ENCODE measurements at places on chromosomes 16 and 17.

DNA sequence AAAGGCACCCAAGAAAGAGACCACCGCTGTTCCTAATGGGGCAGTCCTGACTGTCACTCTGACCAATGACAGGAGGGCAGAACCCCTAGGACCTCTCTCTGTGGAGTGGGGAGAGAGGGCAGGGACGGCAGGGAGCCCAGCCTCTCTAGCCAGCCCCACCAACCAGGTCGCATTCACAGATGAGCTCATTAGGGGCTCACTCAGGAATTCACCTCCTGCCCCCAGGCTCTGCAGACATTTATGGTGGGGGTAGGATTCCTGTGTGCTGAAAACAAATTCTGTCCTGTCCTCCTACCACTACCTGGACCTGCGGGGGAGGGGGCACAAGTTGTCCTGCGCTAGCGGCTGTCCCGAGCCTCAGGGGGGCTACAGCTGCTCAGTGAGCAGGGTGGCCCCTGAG is 27.7 kb upstream of the GPRC5C start:
- DNase-seq: no peak

DNA sequence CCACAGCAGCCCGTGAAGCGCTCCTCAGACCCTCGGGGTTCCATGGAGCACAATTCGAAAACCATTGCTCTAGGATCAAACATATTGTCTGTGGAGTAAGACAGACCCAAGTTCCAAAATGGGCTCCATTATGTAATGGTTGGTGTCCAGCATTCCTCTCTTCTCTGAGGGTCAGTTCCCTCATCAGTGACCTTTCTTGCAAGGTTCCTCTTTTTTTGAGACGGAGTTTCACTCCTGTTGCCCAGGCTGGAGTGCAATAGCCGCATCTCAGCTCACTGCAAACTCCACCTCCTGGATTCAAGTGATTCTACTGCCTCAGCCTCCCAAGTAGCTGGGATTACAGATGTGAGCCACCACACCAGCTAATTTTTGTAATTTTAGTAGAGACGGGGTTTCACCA is 28.4 kb downstream of the PLXDC1 start:
- no peak for DNase-seq

- peak; percentile 53 for DNase-seq
These were observed 8.8 kb upstream of the CEP112 start for GRCh38 chr17:66200685-66201092.

GRCh38 chr17:76683921-76684745 is 26.6 kb downstream of the MXRA7 start:
- no peak for DNase-seq

DNA sequence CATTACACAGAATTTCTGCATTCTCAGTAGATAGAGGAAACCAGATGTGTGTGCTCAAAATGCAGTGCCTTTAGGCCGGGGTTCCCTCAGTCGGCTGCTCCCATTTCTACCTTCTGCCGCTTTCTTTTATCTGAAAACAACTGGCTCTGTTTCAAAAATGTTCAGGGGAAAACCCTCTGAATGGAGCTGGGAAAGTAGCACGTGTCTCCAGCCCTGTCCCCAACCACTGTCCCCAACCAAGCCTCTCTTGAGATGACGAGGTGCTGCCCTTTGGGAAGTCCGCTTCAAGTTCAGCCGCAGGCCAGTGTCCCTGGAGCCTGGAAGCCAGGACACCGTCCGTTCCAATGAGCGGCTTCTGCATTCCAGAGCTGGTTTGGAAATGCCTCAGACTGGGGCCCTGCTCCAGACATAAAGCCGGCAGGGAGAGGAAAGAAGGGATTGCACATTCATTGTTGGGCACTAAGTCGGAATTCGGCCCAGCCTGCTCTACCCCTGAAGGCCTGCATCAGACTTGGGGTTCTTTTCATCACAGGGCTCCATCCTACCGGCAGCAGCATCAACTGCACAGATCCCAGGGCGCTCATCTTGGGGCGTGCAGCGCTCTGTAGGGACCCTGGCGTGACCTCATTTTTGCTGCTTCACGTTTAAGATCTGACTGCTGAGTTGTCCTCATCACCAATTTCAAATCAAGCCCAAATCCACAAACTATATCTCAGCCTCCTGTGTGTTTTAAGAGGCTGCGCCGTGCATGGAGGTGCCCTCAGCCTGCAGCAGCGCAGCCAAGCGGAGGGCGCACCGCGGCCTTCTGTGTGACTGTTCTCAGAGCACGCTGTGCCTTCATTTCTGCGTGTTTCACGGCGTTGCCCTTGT is 111.3 kb downstream of the BANP start:
- DNase-seq: no peak

GRCh38 chr17:57584050-57584551 is 161.0 kb downstream of the CCDC182 start:
- no peak for DNase-seq

DNA sequence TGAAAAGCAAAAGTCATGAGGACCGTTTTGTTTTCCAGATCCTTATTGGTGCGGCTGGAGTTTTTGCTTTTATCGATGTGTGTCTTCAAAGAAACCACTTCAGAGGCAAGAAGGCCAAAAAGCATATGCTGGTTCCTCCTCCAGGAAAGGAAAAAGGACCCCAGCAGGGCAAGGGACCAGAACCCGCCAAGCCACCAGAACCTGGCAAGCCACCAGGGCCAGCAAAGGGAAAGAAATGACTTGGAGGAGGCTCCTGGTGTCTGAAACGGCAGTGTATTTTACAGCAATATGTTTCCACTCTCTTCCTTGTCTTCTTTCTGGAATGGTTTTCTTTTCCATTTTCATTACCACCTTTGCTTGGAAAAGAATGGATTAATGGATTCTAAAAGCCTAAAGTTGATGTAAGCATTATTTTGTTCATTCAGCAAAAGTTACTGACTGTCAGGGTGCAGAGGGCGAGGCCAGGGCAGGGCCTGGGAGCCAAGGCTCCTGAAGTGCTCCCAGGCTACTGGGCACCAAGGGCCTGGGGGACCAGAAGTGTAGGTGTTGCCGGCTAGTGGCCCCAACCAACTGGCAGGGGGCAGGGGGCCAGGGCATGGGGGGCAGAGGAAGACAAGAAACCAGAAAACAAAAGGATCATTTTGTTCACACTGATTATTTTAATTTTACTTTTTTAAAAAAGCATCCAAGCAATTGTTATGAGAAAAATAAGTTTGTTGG is 8.8 kb downstream of the CMTM2 start:
- DNase-seq: no peak

DNA sequence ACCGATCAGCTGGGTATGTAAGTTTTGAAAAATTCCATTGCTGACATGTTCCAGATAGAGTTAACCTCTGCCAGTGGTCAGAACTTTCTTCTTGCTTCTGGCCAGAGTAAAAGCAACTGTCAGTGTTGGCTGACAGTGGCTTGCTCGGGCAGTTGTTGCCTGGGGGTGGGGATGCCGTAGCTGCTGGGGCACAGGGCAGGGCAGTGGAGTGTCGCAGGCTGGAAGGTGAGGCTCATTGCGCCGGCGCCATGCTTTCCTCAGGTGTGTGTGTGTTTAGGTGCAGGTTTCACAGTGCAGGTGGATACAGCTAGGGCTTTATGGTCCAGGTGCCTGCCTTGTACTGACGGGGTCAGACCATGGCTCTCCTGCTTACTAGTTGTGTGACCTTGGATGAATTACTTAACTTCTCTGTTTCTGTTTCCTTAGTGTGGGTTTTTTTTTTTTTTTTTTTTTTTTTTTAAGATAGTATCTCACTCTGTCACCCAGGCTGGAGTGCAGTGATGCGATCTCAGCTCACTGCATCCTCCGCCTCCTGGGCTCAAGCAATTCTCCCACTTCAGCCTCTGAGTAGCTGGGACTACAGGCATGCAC is 156.4 kb downstream of the SNX29 start:
- DNase-seq: no peak

DNA sequence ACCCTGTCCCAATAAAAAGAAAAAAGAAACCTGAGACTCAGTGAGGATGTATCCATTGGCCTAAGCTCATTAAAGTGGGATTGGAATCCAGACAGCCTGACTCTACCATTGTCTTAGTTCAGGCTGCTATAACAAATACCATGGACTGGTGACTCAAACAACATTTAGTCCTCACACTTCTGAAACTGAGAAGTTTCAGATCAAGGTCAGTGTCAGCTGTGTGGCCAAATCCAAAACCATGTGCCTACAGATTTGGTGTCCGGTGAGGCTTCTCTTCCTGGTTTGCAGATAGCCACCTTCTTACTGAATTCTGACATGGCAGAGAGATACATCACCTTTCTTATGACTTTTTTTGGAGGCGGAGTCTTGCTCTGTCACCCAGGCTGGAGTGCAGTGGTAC is 53.3 kb upstream of the KDM8 start:
- no peak for DNase-seq

- no peak for DNase-seq
These were observed 4.0 kb downstream of the LYRM1 start for GRCh38 chr16:20904507-20905081.

- DNase-seq: no peak
These were observed 31.8 kb downstream of the USP7 start for GRCh38 chr16:8931859-8932258.

DNA sequence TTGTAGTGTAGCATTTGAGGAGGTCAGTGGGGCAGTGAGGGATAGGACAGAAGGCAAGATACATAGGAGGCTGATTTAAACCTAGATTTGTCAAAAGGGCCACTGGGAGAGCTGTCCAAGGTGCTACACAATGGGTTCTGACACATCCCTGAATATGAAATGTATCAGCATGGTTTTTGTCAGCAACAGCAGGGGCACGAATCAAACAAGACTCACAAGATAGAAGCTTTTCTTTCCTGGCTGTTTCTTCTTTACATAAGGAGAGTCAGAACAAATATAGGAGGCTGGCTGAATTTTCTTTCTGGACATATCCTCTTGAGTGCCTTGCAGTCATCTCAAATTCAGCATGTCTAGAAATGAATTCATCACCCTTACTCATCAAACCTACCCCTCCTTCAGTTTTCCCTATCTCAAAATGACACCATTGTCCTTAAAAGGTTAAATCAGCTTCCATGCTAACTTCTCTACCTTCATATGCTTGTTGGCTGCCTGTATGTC is 130.5 kb downstream of the NPIPB5 start:
- DNase-seq: no peak

DNA sequence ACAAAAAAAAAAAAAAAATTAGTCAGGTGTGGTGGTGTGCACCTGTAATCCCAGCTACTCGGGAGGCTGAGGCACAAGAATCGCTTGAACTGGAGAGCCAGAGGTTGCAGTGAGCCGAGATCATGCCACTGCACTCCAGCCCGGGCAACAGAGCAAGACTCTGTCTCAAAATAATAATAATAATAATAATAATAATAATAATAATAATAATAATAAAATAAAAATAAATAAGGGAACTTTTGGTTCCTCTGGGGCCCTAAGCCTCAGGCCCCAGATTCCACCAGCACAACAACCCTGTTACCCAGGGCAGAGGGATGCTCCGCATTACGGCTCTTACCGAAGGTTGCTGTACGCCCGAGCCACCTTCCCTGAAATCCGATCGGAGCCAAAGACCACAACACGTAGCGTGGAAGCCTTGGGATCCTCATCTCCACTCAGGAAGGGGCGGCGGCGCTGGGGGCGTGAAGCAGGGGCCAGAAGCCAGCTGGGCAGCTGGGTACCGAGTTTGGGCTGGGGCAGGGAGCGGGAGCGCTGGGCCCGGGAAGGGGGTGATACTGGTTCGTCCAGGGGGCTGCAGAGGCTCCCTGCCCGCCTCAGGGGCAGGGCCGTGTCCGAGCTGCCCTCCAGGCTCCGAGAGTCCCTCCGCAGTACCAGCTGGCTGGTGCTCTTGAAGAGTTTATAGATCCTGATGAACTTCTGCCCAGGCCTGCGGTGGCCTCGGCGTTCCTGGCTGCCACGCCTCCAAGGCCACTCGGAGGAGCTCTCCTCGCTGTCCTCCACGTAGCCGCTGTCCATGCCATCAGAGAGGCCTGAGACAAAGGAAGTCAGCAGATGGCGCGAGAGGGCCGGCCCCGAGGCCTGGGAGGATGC is 20.6 kb upstream of the PIK3R6 start:
- no peak for DNase-seq

DNA sequence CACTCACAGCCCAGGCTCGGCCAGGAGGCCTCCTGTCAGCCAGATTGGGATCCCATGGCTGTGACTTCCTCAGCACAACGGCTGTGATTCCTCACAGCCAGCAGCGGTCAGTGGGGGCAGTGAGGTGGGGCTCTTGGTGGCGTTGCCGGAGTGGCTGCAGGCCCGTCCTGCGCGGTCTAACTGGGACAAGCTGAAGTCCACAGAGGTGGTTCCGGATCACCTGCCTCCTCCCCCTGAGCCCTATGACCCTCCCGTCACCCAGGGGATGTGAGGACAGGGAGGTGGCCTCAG is 34.4 kb upstream of the MLKL start:
- no peak for DNase-seq

DNA sequence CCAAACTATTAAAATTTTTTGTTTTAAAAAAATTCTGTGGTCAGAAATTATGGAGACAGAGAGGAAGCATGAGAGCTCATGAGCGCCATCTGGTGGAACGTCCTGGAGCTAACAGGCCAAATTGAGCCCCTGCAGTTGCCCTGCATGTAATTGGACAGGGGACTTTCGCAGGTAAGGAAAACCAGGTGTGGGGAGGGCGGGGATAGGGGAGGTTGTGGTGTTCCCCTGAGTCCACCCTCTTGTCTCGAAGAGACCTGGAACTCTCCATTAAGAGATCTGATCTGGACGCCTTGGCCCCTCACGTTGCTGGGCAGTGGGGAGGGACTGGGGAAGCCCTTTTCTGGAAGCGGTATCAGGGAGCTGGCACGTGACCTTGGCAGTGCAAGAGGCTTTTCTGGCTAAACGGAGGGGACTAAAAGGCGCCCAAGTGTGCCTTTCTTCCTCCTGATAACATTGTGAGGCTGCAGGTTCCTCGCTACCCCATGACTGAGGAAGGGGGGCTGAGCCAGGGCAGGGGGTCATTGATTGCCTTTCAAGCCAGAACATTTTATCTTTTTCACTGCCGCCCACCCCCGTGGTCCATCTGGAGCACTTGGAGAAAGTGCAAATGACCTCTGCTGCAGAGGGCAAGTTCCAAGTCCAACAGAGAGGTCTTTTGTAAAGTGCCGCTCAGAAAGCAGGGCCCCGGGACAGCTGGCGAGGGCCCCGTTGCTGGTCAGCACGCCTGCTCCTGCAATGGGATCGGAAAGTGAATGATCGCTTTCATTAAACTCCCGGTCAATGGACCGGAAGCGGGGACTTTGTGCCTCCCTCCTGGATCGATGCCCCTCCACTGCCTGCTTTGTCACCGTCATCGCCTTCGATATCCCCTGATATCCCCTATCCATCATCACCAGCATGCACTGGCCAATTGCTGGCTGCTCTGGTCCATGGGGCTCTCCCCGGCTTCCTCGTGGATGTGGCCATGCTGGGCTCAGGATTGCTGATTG is 18.4 kb downstream of the PDILT start:
- no peak for DNase-seq

Data from NCI-H524 treated with DMSO at 0.1 percent for 48 hours (cell line).